ENCODE measurements at places on chromosomes 1 and 21.

DNA sequence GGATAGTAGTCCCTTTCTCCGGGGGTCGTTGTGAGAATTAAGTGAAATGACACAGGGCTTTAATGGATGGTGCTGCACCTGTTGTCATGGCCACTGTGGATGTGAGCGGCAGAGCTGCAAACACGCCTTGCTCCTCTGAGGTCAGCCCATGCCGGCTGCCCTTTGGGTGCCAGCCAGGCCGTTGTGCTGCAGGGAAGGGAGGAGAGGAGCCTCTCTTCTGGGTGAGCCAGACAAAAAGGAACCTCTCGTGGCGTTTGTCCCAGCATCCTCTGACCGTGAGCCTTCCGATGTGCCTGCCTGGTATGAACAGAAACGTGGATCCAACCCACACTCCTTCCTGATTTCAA is 383.0 kb upstream of the VAMP3 start:
- DNase-seq, result peak; percentile 19

DNA sequence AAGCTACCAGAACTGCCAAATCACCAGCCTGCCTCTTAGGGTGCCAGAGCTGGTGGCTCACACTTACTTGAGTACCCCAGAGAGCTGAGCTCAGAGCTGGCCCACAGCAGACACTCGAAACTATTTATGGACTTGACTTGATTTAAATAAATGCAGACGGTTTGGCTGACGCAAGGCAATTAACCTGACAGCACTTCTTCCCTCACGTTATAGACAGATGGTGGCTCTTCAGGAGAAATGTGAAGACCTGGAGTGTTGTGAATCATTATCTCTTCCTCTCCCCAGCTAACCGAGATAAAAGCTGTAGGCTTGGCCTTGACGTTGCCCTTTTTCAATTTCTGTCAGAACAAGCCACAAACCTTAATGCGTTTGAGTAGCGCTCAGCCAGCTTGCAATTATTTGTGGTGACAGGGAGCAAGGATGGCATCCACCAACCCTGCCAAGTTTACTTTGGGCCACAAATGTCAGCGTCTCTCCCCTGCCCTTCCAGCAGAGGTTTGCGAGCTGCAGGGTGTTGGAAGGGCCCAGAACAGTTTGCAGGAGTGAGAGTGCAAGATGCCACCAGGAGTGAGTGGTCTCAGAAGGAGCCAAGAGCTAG is 34.0 kb upstream of the BCAR3 start:
- no peak for DNase-seq

DNA sequence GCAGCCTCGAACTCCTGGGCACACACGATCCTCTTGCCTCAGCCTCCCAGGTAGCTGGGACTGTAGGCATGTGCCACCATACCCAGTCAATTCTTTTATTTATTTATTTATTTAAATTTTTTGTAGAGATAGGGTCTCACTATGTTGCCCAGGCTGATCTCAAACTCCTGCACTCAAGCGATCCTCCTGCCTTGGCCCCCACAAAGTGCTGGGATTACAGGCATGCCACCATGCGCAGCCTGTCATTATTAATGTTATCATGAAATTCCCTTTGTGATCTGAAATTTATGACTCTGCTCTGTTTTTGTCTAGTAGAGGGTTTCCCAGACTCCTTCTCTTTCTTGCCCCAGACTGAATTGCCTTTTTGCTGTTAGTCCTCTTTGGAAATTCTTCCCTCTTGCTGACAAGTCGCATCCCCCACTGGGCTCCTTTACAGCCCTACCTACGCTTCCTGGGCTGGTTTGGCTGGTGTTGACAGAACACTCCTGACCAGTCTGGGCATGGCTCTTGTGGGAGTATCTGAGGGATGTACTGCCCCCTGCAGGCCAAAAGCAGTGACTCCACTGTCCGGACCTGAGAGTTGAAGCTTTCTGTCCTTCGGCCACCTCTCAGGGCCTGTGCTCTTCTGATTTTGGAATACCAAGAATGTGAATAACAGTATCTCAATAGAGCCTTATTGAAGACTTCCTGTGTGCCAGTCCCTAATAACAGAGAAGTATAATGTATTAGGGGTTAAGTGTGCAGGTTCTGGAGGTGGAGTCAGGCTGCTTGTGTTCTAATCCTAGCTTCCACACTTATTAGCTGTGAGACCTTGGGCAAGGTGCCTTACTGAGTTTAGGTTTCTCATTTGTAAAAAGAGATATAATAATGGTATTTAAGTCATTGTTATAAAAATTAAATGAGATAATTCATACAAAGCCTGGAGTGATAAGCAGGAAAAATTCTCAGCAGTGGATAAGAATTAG is 28.2 kb downstream of the TCEANC2 start:
- peak; percentile 17 for DNase-seq

GRCh38 chr1:111792249-111792648 is 36.5 kb downstream of the DDX20 start:
- DNase-seq, result no peak

GRCh38 chr1:166843322-166843721 is 4.0 kb downstream of the POGK start:
- no peak for DNase-seq

DNA sequence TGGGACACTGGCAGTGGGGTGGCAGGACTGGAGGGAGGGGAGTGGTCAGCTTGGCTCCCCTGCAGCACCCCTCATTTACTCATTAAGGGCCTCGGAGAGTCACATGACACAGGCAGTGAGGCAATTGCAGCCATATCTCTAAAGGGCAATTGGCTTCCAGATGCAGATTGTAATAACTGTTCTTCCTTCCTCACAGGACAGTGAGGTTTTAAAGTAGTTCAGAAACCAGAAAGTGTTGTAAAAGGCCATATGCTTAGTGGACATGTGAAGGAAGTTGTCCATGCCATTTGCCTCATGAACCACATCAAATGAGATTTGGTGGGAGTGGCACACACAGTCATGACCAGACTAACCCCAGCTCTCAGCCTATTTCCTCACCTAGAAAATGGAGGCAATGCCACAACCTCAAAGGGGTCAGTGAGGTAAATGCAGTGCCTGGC is 11.1 kb downstream of the MTX1 start:
- peak; percentile 52 for DNase-seq

GRCh38 chr1:24544239-24544638 is 11.6 kb upstream of the NCMAP start:
- no peak for DNase-seq

DNA sequence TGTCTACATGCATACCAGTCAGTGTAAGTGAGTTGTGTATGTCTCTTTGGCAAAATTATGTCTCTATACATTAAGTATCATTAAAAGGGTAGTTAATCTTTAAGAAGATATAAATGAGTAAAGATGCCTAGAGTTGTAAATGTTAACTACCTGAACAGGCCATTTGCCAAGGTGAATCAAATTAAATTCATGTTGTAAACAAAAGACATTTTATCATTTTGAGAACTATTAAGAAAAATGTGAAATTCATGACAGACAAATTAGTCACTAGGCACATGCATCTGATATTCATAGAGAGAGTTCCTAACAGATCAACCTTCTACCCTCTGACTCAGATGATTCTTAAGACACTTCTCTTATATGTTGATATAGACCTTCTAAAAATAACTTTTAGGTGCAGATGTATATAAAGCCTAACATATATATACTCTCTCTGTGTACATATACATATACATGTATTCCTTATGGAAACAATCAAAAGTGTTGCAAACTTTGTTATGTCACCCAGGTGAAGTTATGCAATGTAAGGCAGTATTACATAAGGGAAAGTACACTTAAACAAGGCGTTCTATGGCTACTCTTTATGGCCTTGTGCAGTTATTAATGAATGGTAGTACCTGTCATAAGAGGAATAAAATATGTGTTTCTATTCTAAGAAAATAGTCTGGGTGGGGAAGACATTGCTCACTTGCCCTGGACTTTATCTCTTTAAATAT is at the start of gene TMPRSS15:
Gene TMPRSS15 (minus strand): TSS at position 51 of the 716 bp plus-strand sequence. CDS start 163 bp downstream, outside the sequence.
- no peak for DNase-seq

DNA sequence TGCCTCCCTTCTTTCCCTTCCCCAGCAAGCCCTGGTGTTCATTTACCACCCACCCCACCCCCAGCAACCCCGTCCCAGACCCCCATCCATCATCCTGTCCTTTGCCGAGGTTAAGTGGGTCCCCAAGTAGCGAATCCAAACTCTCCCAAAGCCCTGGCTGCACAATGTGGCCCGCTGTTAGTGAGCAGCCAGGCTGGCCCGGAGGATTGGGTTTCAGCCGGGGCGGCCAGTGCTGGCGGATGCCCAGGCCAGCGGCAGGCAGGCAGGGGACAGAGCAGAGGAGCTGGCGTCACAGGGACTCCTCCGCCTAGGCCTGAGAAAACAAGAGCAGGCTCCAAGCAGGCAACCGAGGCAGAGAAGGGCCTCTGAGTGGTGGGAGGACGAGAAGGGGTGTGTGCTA is 61.4 kb downstream of the EPHB2 start:
- peak; percentile 38 for DNase-seq

- DNase-seq, result no peak
These were observed 213.1 kb downstream of the HHAT start for GRCh38 chr1:210541680-210542358.

DNA sequence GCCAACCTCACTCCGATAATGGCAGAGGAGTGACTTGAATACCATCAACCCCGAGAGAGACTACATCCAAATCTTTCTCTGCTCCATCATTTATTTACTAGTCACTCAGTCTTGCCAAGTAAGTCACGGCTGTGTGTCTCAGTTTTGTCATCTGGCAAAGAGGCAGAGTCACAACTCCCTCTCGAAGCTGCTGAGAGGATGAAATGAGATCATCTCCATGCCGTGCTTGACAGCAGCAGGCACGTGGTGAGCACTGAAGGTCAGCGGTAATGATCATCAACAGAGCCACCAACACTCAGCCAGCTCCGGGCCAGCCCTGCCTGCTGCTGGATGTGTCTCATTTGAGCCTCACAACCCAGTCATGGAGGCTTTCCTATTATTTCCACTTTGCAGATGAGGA is 19.9 kb downstream of the ALDH4A1 start:
- DNase-seq, result no peak

DNA sequence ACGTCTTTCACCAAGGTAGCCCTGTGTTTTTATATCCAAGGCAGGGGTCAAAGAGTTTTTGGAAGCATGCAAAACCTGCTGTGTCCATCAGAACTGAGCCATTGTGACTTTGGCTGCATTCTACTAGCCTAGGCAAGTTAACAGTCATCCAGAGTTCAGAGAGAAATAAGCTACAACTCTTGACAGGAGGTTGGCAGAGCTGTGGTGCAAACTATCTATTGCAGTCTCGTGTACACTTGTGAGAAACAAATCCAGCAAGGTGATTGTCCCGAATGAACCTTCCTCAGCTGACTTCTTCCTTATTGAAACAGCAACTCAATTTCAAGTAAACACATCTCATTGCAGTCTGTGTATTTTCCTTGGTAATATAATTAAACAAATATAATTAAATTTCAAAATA is 124.5 kb downstream of the NCAM2 start:
- no peak for DNase-seq

DNA sequence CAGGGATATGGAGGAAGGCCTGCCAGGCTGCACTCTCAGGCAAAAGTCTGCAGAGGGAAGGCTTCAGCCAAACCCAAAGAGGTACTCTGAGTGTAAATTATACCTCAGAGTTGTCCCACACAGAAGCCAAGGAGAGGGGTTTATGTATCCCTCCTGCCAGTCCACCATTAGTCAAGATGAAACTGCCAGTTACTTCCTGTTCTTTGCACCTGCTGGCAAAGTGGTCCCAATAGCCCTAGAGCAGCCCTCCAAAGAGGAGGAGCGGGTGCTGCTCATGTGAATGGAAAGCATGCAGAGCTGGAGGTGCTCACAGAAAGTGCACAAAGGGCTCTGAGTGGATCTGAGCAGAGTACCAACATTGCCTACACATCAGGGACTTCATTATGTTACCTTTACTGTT is 37.1 kb upstream of the MCOLN3 start:
- no peak for DNase-seq

- no peak for DNase-seq
These were observed 157.2 kb downstream of the DENND1B start for GRCh38 chr1:197618061-197618460.

- DNase-seq, result no peak
These were observed 23.0 kb upstream of the SYNC start for GRCh38 chr1:32725615-32725982.

GRCh38 chr1:30675761-30676160 is 47.6 kb downstream of the MATN1 start:
- DNase-seq, result no peak

- no peak for DNase-seq
These were observed 3.0 kb downstream of the ARHGAP30 start for GRCh38 chr1:161066694-161067093.

GRCh38 chr1:21672478-21673276 is 3.5 kb upstream of the RAP1GAP start:
- DNase-seq, result no peak

DNA sequence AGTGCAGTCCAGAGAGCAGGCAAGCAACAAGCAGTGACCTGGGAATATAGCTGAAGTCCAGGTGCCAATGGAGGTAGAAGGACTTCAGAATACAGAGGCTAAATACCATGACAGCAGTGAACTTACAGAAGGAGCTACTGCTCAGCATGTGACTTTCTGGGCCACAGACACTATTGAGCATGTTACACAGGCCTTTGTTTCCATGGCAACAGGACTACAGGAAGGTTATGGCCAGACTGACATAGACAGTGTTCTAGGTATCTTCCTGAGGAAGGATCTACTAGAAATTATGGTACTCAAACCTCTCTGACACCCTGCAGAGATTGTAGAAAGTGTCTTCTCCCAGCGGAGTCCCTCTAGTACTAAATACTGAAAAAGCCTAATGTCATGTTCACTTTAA is 11.0 kb downstream of the OR2M5 start:
- DNase-seq, result no peak

- no peak for DNase-seq
These were observed 24.1 kb upstream of the TTC34 start for GRCh38 chr1:2825487-2826189.

DNA sequence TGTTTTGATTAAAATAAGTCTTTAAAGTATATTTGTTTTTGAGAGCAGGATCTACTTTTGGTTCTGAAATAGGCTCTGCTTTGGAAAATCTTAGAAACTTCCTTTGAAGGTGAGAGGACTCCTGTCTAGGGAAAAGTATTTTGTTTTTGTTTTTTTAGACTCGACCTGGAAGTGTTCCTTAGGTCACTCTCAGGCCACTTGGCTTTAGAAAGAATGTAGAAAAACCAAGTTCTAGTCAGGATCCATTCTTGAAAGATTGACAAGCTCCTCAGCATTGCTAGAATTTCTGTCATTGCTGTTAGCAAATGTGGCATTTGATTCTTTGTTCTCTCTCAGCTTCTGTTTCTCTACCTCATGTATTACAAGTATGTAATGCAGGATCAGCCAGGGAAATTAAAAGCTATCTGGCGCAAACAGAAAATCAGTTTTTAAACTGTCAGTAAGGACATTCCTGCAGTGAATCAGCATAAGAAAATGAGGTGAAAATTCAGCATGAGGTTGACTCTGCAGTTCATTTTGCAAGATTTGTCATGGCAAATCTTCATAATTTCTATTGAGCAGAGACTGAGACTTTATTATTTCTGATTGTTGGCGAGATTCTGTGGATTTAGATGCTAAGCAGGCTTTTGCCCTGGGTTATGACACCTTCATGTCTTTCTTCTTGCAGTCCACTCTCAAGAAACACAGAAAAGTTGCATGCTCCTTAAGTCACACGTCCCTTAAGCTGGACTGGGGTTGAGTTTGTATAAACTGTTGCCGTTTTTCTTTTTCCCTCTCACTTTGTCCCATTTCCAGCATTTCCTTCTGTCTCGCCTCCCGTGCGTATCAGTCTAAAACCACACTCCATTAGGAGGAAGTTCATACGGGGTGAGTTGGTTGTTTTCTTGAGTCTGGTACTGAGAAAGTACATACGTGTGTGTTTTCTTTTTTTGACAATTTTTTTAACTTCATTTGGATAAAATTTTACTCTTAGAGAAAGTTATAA is 12.6 kb downstream of the NTPCR start:
- no peak for DNase-seq

GRCh38 chr1:7247791-7248548 is 462.7 kb downstream of the CAMTA1 start:
- DNase-seq, result no peak
